ENCODE measurements at places on chromosomes 11 and 22. TPM values are rescaled to one million over a fixed set of nuclear protein-coding genes. Genes with fewer than 3 reads are reported as not detected.

DNA sequence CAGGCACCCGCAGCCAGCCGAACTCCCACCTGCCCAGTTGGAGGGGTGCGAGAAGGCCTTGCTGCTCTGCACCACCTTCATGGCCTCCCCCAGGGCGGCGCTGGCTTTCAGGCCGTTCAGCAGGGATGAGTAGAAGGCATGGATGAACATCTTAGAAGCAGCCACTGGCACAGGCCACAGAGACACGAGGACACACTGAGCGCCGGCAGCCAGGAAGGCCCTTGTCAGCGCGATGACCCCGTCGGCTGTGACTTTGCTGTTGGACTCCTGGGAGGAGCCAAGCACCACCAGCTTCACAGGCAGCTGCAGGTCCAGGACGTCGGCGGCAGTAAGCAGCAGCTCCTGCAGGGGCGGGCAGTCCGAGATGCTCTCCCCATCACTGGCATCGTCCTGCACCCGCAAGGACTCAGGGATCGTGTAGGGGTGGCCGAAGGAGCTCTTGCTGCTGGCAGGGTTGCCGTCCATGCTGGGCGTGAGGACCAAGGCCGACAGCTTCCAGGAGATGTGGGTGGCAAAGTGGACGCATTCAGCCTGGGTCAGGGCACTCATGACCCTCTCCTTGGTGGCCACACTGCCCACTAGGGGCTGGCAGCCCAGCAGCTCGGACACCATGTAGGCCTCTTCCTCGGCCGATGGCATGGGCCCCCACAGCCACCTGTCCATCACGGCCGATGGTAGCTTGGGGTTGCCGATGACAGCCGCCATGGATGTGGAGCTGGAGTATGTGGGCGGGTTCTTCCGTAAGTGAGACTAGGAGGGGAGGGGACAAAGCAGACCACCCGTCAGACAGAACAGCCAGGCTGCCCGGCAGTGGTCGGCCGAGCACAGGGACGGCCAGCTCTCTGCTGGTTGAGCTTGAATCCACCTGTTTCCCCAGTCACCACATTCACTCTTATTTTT, 79.7 kb upstream of the PITPNB start:
- DNase-seq: no peak

DNA sequence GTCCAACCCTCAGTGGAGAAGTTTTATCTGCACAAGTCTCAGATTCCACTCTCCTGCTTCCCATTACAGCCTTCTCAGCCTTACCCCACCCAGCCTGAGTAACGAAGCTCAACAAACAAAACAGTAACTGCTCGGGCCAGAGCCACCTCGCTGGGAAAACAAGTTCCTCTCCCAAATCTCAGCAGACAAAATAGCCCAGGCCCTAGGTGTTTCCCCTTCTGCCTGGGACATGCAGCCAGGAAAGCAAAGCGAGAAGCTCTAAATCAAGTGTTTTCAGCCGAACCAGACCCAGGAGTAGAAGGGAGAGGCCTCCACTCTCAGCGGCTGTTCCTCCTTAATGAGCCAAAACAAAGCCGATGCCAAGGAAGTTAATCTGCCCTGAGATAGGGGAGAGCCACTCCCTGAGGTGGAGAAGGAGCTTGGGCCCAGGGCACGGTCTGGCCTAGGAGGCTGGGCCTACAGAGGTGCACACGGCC, 44.0 kb downstream of the LIF start:
- no peak for DNase-seq

OR5P2 gene
- not detected for total RNA-seq

DNA sequence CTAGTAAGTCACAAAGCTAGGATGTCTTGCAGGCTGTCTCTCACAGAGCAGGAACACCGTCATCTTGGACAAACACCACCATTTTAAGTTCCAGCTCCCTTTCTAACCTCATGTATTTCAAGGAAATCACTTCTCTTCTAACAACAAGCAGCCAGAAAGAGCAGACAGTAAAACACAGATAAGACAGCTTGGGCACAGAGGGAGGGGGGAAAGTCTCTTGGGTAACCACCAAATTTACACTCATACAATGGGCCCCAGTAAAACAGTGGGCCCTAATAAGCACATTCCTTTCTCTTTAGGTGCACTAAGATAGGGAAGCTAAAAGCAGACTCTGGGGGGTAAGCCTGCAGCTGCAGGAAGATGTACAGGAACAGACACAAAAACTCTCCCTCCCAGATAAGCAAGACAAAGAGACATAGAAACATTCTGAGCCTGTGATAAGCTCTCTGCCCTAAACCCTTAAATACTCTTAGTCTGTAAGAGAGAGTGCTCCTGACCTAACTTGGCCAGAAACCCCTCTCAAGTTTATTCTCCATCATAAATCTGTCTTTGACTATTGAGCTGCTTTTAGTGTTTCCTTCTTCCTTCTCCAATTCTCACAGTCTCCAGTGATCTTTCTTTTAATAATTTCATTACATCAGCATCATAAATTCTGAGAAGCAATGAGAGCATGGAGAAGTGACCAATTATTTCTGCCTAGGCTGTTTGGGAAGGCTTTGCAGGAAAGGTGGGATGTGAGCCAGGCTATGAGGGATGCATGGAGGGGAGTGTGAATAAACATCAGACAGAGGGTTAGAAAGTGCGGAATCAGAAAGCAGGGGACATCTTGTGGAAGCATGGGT, 7.4 kb downstream of the OR10D3 start:
- DNase-seq: no peak

OR2AT4 gene
- total RNA-seq: not detected

GRCh38 chr11:73428699-73429098, 52.5 kb downstream of the RELT start:
- DNase-seq: no peak

DNA sequence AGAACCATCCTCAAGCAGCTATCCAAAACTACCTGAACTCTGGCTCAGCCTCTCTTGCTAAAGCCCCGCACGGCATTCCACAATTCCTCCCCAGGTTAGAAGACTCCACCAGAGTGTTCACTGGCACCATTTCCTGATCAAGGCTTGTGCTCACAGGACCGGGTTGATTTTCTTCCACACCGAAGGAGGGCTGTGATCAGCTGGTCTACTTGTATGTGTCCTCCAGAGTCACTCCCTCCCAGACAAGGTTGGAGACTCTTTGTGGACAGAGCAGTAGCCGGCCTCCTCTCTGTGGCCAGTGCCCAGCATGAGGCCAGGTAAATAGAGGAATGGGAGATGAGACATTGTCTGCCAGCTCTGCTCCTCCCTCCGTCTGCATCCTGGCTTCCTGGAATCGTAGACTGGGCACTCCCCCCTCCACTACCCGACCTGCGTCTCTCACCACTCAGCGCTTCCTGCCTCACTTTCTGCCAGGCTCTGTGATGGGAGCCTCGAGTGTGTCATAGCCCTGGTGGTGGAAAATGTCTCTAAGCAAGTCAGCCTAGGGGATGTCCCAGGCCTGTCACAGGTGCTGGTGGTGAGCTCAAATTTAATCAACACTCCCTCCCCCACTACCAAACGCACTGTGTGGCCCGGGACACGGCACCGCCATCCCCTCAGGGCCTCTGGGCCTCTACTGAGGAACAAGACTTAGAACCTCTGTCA, 12.5 kb upstream of the TMPRSS6 start:
- DNase-seq: peak; percentile 94

DNA sequence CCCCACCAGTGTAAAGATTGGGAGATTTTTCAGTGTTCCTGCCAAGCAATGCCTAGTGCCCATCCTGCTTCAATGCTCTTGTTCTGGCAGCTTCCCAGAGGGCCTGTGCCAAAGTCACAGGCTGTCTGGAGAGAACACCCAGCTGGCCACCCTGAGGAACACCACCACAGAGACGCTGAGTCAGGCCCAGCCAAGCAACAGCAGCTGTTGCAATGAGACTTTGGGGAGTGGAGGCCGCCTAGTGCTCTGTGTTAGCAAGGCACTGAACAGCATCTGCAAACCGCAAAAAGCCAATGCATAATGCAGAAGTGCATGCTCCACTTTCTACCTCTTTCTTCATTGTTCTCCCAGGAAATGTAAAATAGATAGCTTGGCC, 168.1 kb downstream of the NXPE2 start:
- DNase-seq: no peak

DNA sequence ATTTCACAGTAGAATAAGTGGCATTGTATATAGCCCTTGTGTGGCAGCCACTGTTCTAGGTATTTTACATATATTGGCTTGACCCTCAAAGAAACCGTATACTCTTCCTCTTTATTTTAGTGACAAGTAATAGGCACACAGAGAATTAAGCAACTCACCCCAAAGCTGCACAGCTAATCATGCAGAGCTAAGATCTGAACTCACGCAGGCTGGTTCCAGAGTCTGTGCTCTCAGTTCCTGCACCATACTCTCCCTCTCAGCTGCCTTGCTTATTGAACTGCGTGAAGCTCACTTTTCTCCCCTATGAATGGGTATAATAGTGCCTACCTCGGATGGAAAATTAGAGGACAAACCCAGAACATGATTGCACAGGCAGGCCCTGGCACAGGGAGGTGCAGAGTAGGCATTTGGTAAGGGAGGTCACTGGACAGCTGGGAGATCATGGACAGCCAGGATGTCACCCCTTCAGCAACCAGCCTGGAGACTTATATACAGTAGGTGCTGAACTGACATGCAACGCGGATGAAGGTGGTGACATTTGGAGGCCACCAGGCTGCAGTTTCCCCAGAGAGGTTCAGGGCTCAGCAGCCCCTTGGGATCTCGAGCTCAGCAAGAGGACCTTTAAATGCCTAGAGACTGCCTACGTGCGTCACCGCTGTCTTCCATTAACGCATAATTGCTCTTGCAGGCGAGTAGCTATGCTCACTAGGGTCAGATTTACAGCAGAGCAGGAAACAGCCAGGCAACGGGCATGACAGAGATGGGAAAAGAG, 78.4 kb upstream of the TP53I11 start:
- DNase-seq: no peak

GRCh38 chr11:8360086-8360828, 96.6 kb upstream of the LMO1 start:
- DNase-seq: no peak

GRCh38 chr11:23570828-23571227, 710.6 kb upstream of the CCDC179 start:
- DNase-seq: no peak

KRTAP5-9 gene
- not detected for total RNA-seq

DNA sequence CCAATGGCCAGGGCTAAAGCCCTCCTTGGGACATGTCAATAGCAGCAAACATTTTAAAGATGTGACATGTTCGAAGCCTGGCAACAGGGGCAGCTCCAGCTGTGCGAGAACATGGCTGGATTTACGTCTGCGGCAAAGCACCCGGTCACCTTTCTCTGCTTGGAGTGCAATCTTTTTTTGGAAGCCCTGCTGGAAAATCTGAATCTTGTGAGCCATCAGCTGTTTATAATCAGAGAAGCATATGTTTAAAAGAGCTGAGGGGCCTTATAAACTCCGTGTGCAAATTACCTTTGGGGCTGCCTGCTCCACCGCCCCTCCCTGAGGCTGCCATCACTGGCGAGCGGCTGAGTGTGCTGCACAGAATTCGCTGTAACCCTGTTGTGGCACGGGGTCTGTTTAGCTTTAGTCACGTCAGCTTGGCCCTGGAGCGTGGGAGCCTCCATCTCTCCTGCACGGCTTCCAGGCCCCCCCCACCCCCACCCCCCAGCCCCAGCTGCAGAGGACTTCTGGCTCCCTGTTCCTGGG, 9.0 kb upstream of the KCNQ1OT1 start:
- DNase-seq: no peak

PGM2L1 gene
- 11.5 TPM for total RNA-seq

MYO7A gene
- total RNA-seq: 0.18 TPM

DNA sequence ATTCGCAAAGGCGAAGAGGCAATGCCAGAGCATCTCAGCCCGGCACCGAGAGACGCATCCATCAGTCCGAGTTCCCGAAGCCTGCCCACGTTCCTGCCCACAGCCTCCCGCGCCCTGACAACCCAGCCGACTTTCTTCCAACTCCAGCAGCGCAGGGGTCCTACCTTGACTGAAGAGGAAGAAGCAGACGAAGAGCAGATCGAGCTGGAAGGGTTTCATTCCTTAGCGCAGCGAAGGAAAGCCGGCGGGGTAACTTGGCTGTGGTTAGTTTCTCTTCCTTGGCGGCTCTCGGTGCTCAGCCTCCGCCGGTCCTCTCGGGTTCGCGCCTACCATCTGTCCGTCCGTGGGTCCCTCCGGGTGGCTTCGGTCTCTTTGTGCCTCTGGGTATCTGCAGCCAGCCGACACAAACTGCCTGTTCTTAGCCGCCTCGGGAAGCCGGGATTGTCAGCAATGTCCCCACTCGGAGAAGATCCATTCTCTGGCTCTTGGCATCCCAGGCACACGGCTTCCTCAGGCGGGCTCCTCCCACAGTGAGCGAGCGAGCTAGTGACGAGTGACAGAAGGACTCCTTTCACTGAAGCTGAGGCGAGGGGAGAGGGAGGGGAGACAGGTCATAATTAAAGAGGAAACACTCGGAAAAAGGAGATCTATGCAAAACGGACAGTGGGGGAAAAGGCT, at the start of gene KIRREL3:
Gene KIRREL3 (minus strand): TSS at position 480 of the 678 bp plus-strand sequence.
- no peak for DNase-seq

GRCh38 chr11:124717786-124718651, 21.7 kb upstream of the NRGN start:
- peak; percentile 37 for DNase-seq

APOBEC3B gene
- total RNA-seq: 0.47 TPM

- no peak for DNase-seq
These were observed 393.6 kb downstream of the KCNA4 start for GRCh38 chr11:29623144-29623722.

GRCh38 chr11:75351791-75352587, 528 bp upstream of the ARRB1 start:
- DNase-seq: peak; percentile 67

C22orf42 gene
- not detected for total RNA-seq

- DNase-seq: no peak
These were observed 65.9 kb downstream of the PHF21A start for GRCh38 chr11:46055371-46055770.

- DNase-seq: no peak
These were observed 113.0 kb downstream of the SYT9 start for GRCh38 chr11:7364660-7365059.

MS4A4E gene
- total RNA-seq: not detected

SEC14L6 gene
- not detected for total RNA-seq

DNA sequence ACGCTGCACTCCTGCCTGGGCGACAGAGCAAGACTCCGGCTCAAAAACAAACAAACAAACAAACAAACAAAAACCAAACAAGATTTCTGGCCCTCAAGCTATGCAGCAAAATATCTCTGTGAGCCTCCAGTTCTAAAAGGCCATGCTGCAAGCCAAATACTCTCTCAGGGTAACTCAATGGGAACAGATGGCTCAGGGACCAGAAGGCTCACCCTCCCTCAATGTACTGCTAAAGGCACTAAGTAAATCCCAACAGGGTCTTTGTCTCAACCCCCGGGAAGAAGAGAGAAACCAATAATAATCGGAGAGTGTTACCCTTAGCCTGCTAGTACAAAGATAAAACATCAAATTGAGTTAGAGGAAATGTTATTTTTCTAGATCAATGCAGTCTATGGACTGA, 119.7 kb upstream of the ZC3H12C start:
- no peak for DNase-seq

GRCh38 chr11:75431533-75432525, 1.2 kb downstream of the KLHL35 start:
- DNase-seq: no peak

DNA sequence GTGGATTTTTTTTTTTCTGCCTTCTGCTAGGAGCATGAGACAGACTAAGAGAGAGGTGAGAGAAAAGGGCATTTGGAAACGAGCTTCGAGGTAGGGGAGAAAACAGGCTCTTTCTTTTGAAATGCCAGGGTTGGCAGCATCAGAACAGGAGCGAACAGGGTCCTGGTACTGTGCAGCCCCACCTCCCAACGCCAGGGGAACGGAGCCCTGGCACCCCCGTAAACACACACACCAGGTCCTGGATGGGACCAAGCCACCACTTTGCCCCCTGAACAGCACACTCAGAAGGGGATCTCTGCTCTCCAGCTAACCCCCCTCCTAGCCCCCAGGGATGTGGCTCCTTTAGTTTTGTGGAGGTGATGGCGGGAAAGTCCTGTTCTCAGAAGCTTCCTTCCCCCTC, 127.1 kb downstream of the CTTN start:
- peak; percentile 18 for DNase-seq

Measured in naive thymus-derived CD8-positive, alpha-beta T cell (primary cell).